Renal cortical epithelial cell (primary cell): ENCODE measurements at places on chromosomes 2 and 18.

GRCh38 chr18:11850821-11851145, 430 bp upstream of the CHMP1B start:
- peak; percentile 86 for DNase-seq

DNA sequence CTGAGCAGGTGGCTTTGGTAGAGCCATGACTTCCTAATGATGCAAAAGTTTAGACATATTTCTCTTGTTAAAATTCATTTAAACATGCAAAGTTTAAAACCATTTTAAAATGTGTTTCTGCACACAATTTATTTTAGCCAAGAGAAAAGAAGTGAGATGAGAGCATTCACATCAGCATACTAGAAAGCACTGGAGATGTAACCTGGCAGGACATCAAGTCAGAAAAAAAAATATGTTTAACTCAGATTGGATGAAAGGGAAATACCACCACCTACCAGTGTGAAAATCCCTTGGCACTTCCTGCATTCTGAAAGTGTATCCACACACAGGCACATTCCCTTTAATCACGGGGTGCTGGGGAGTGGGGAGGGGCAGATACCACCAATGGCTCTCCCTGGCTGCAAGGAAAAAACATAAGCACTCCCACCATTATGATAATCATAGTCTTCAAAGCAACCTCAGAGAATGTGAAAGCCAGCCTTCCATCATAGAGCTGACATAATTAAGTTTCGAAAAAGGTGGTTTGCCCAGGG, 25.0 kb downstream of the DNER start:
- no peak for DNase-seq

DNA sequence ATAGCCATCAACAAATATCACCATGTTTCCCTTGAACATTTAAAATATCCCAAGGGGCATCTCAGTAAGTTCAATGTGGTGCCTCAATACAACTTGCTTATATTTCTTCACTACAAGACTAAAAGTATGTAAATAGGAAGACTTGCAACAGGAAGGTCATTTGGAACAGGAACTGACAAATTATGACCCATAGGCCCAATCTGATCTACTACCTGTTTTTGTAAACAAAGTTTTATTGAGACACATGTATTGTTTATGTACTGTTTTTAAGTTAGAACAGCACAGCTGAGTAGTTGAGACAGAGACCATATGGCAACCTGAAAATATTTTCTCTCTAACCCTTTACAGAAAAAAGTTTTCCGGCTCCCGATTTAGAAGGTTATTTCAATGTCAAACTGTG, 154.8 kb upstream of the TFPI start:
- DNase-seq, result no peak

- no peak for DNase-seq
Observed at GRCh38 chr2:120254178-120254577, 1.5 kb downstream of the RALB start.

- DNase-seq, result no peak
Observed at GRCh38 chr2:215361211-215361875, 49.5 kb downstream of the ATIC start.

GRCh38 chr2:218290316-218291261, 1.7 kb downstream of the TMBIM1 start:
- DNase-seq, result no peak

GRCh38 chr2:18118703-18119102, 240.2 kb downstream of the KCNS3 start:
- DNase-seq, result no peak

- no peak for DNase-seq
Observed at GRCh38 chr2:39595116-39595515, 70.6 kb upstream of the TMEM178A start.

- no peak for DNase-seq
Observed at GRCh38 chr2:226601881-226602662, 197.5 kb downstream of the IRS1 start.

DNA sequence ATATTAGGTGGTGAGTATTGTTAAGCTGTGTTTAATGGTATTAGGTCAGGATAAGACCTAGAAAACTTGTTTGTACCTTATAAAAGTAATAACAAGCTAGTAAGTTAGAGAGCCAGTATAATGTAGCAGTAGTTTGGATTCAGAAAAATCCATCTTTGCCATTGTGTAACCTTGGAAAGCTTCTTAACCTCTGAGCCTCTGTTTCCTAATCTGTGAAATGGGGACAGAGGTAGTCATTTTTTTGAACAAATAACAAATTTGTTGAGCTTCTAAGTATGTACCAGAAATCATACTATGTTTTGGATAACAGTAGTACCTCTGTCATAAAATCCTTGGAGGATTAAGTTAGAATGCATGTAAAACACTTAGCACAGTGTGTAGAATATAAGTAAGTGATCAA, 12.5 kb downstream of the GLS start:
- DNase-seq, result no peak

DNA sequence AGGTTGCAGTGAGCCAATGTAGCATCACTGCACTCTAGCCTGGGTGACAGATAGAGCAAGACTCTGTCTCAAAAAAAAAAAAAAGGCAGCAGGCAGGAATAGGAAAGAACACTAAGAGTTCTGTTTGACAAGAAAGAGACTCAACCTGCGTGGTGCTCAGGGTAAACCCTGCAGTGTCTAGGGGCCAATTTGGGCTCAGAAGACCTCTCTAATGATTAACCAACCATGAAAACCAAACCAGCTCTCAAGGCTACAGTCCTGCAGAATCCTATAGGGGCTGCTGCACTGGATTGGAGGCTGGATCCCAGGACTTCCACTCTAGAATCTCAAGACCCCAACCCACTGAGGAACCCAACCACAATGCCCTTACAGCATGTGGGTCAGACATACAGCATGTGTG, 2.4 kb downstream of the TRABD2A start:
- DNase-seq, result no peak

- DNase-seq, result no peak
Observed at GRCh38 chr2:215435280-215435869, 493 bp downstream of the FN1 start.

DNA sequence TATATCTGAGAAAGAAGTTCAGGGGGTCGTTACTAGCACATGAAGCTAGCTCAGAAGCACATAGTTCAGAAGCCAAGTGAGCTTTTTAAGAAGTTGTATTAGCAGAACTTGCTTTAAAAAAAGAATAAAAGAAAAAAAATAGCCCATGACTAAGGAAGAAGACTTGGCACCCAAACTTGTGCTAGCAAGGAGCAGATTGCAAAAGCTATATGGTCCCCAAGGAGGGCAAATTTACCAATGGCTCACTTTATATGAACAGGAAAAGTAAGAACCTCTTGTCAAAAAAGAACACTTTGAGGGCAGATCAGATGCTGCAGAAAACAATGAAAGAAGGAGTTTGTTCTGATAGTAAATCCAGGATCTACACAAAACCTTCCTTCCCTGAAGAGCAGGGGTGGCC, 486.5 kb upstream of the ACVR2A start:
- no peak for DNase-seq

GRCh38 chr2:15986068-15986560, 45.8 kb downstream of the MYCN start:
- no peak for DNase-seq

- peak; percentile 69 for DNase-seq
Observed at GRCh38 chr2:168801961-168802858, at the start of gene NOSTRIN. NOSTRIN (plus strand) TSS chr2:168802637; CDS start chr2:168802647, 10 bp downstream.
